Chondrocyte (in vitro differentiated cells): ENCODE measurements at places on chromosomes 3 and 15. TPM values are rescaled to one million over a fixed set of nuclear protein-coding genes. Genes with fewer than 3 reads are reported as not detected.

- no peak for DNase-seq
These were observed 124.5 kb downstream of the THSD4 start for GRCh38 chr15:71239592-71240364.

Gene ILDR1
- total RNA-seq, result not detected in 3 replicates

GRCh38 chr3:154657218-154657617 lies 227.2 kb upstream of the GPR149 start:
- DNase-seq, result no peak

Gene CCPG1
- 218 to 305 TPM (median 220 TPM) in 3 replicates for total RNA-seq

Gene CRYBG3
- 15.5 to 17.7 TPM (median 15.6 TPM) in 3 replicates for total RNA-seq

- DNase-seq, result no peak
These were observed 12.8 kb downstream of the SNAP23 start for GRCh38 chr15:42508263-42508690.

DNA sequence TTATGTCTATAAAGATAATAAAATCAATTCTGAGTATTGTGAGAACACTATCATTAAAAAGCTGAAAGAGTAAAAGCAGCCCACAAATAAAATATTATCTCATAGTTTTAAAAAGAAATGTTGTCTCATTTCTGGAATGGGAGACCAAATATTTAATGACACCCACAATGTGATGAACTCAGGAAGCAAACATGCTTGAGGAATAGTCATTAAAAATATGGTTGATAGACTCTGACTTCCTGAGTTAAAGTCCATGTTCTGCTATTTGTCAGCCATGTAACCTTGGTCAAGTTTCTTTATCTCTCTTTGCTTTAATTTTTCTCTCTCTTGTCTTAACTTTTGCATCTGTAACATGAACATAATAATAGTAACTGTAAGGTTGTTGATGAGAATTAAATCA lies 35.5 kb upstream of the CHMP2B start:
- DNase-seq, result no peak

DNA sequence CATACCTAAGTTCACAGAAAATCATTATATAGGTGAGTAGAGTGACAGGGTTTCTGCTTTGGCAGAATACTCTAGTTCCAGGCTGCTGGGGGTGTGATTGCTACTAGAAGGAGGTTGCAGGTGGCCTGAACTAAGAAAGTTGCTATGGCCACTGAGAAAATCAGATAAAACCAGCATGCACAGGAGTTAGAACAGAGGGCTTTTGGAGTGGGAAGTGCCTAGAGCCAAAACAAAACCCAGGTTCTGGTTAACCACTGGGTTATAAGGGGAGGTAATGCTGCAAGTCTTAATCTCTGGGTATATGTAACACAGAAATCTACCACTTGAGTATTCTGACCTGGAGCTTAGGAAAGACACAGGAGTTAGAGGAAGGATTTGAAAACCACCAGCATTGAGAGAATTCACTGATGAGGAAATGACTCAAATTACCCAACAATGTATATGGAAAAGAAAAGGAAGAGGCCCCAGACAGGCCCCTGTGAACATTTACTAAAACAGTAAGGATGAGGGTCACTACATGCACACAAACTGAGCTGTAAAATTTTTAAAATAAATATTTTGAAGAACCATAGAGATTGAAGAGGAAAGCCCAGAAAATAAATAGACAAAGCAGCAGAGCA lies 60.0 kb downstream of the PLOD2 start:
- DNase-seq, result no peak

DNA sequence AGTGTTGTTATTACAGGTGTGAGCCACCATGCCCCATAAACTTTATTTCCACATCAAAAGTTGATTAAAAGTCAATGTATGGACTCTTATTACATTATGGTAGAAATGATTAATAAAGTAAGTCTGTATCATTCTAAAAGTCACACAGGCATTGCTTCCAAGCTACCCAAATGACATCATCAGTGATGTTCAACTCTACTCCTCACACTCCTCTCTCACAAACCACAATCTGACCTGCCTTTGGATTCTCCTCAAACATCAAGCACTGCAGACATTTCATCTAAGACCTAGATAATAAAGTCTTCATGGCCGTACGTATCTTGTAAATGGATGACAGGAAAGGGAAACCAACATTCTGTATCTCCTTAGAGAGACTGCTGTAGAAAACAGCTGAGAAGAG lies 68.0 kb downstream of the SMARCC1 start:
- no peak for DNase-seq

DNA sequence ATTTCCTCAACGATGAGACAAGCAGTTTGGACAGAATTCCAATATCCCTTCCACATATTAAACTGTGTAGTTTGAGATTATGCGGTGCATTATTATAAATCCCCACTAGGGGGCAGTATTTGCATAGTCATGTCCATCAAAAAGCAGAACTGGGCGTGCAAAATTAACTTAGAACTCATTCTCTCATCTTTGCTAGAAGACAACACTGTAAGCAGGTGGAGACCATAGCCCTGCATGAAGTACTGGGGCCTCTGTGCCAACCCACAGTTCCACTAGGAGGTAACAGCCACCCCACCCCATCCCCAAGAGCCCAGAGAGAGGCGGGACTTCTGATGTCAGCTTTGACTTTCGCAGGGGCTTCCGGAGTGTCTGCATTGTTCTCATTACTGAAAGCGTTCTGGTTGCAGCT lies 106.6 kb upstream of the TMC3 start:
- DNase-seq, result no peak

GRCh38 chr15:64653757-64654156 lies 121.6 kb downstream of the RBPMS2 start:
- no peak for DNase-seq

DNA sequence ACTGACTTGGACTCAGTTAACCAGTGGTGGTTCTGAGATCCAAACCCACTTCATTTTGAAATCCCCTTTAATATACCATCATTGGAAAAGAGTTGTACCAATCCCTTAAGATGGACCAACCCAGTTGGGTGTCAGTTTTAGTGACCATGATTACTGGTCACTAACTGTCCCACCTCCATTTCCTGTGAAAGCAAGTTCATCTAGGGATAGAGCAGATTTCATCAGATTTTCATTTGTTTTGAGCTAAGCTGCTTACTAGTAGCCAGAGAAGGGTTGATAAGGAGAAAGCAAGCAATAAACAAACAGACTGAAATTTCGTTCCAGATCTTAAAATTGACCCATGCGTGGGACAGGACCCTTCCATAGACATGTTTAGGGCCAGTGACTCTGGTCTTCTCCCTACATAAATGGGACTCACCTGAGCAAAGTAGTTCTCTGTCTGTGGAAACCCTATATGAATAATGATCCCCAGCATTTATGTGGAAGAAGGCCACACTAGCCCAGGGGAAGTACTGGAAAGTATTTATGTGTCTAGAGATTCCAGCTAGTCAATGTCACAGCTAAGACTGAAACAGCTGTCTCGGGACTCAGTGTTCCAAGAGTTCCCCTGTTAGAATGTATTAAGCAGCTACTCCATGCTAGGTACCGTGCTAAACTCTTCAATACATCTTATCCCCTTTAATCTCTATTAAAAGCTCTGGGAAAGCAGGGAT lies 196.0 kb upstream of the BCL6 start:
- no peak for DNase-seq

GRCh38 chr3:194072097-194072428 lies 63.9 kb upstream of the HES1 start:
- no peak for DNase-seq

DNA sequence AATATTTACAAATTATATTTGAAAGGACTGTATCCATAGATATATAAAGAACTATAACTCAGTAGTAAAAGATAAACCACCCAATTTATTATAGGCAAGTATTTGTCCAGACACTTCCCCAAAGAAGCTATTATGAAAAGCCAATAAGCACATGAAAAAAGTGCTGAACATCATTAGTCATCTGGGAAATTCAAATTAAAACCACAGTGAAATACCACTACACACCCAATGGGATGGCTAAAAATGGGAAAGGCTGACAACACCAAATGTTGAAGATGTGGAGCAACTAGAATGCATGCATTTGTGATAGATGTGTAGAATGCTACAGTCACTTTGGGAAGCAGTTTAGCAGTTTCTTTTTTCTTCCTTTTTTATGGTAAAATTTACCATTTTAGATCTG lies 147.0 kb downstream of the PDE8A start:
- DNase-seq, result no peak

DNA sequence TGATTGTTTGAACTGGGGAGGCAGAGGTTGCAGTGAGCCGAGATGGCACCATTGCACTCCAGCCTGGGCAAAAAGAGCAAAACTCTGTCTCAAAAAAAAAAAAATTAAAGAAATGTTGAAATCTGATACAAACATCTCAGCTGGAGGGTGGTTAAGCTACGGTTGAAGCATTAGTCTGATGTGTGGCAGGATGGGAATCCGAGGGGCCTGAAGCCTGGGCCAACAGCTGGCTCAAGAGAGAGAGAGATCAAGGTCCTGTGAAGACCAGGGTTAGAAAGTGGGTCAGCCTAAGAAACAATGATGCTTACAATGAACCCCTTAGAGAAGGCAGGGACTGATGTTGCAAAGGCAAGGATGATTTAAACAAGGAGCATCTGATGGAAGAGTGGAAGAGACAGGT lies 69.8 kb downstream of the CD200R1L start:
- no peak for DNase-seq

- no peak for DNase-seq
These were observed 46.6 kb upstream of the DUSP7 start for GRCh38 chr3:52102934-52103333.

GRCh38 chr15:78314181-78314581 lies 14.8 kb upstream of the SKIC8 start:
- no peak for DNase-seq

GRCh38 chr3:109440353-109440752 lies 103.0 kb upstream of the DPPA4 start:
- DNase-seq, result no peak

GRCh38 chr3:186115239-186115996 lies 6.5 kb upstream of the ETV5 start:
- no peak for DNase-seq

- no peak for DNase-seq
These were observed 50.8 kb upstream of the PPIB start for GRCh38 chr15:64213646-64214045.

GRCh38 chr3:24495326-24495994 lies 810 bp upstream of the THRB start:
- DNase-seq, result peak; percentile 85

GRCh38 chr15:74417225-74417624 lies 16.5 kb downstream of the SEMA7A start:
- DNase-seq, result no peak

- no peak for DNase-seq
These were observed 469.6 kb upstream of the DPPA4 start for GRCh38 chr3:109806929-109807328.

DNA sequence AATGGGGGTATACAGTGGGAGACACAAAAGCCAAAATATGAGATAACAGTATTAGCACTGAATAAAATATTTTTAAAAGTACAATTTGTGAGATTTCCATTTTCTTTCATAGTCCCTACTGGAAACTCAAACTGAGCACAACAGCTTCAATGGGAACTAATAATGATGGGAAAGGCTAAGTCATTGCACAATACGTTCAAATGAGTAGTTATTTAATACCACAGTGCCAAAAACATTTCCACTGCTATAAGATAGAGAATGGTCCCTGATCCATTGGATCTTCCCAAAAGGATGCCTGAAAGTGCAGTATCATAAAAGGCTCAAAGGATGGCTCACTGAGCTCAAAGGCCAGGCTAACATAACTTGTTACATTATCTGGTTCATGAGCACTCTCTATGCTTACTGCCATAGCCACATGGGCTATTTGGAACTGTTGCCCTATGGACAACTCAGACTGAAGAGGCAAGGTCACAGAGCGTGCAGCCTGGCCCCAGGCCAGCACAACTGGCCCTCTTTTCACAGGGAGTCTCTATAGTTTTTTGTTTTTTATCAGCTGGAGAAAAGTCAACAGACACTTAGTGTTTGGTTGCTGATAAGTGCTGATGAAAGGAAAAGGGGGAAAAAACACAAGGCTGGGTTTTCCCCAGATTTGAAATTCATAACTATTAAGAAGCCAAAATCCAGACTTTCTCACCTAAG lies 54.1 kb upstream of the PPIB start:
- DNase-seq, result no peak

- DNase-seq, result no peak
These were observed 208.1 kb downstream of the SATB1 start for GRCh38 chr3:18216996-18217395.

- no peak for DNase-seq
These were observed 360.0 kb upstream of the PROK2 start for GRCh38 chr3:72144773-72145505.

DNA sequence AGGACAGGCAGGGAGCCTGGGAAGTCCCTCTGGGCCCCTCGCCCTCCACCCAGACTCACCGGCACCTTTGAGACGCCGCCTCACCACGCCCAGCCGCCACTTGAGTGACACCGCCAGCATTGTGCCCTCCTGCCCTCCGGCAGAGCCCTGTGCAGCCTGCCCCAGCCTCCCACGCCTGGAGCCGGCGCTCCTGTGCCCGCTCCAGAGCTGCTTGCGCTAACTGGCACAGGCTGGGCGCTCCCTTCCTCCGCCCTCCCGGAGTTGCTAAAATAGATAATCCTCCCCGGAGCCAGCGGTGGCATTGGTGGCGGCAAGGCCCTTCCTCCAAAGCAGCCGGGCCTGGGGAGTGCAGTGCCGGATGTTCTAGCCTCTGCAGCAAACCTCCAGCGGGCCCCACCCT lies 15.7 kb upstream of the GRIP2 start:
- no peak for DNase-seq

Gene PLIN1
- 0.17 to 0.44 TPM in 2 of 3 replicates, not detected in the other for total RNA-seq

Gene SYNPR
- total RNA-seq, result not detected in 3 replicates

- no peak for DNase-seq
These were observed 296.8 kb downstream of the RORA start for GRCh38 chr15:60932051-60932915.

DNA sequence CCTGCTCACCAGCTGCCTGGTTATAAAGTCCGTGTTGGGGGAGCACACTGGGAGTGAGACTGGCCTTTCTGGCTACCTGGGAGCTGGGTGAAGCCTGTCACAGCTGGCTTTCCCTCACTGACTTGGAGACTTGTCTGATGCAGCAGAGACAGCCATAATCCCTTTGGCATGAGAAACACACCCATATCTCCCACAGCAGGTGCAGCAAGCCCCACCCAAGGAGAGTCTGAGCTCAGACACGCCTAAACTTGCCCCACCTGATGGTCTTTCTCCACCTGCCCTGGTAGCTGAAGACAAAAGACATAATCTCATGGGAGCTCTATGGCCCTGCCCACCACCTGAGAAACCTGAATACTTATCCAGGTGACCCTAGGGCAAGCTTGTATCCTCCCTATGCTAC lies 54.8 kb downstream of the NMD3 start:
- no peak for DNase-seq

GRCh38 chr3:49717211-49717958 lies 2.1 kb downstream of the AMIGO3 start:
- no peak for DNase-seq

GRCh38 chr15:32774022-32774421 lies 56.2 kb downstream of the GREM1 start:
- DNase-seq, result no peak

GRCh38 chr15:80436511-80437307 lies 32.5 kb downstream of the ARNT2 start:
- DNase-seq, result no peak

GRCh38 chr3:39103324-39103693 lies 4.1 kb downstream of the GORASP1 start:
- no peak for DNase-seq

Gene ZFAND6
- 46.8 to 55.7 TPM (median 49.3 TPM) in 3 replicates for total RNA-seq

Gene CLSTN2
- total RNA-seq, result 63.7 to 92.7 TPM (median 65.0 TPM) in 3 replicates

Gene CCR2
- not detected in 3 replicates for total RNA-seq

GRCh38 chr3:157081626-157082210 lies 78.2 kb downstream of the CCNL1 start:
- peak; percentile 96 for DNase-seq

- DNase-seq, result no peak
These were observed 271.2 kb downstream of the RBMS3 start for GRCh38 chr3:29552051-29552450.

Gene CFAP20DC
- total RNA-seq, result 1.9 to 3.6 TPM (median 3.1 TPM) in 3 replicates

Gene RBM15B
- 39.5 to 43.8 TPM (median 39.6 TPM) in 3 replicates for total RNA-seq

Gene PLA1A
- total RNA-seq, result 0.55 to 0.92 TPM (median 0.82 TPM) in 3 replicates
